K562 (cell line): ENCODE measurements at places on chromosomes 2 and 18.

DNA sequence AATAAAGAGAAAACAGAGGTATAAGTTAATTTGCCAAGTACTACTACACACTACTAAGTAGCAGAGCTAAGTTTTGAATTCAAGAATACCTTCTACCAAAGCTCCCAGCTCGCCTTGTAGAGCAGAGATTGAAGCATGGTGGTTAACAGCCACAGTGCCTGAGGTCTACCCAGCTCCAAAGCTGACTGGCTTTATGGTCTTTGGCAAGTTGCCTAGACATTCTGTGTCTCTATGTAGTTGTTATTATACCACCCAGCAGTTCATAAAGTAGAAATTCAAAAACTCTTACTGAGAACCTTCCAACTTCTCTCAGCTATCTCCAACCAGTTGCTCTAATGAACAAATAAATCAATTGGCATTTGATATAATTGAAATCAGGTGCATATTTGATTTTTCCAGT, 87.8 kb downstream of the PDE11A start:
- no peak for DNase-seq

DNA sequence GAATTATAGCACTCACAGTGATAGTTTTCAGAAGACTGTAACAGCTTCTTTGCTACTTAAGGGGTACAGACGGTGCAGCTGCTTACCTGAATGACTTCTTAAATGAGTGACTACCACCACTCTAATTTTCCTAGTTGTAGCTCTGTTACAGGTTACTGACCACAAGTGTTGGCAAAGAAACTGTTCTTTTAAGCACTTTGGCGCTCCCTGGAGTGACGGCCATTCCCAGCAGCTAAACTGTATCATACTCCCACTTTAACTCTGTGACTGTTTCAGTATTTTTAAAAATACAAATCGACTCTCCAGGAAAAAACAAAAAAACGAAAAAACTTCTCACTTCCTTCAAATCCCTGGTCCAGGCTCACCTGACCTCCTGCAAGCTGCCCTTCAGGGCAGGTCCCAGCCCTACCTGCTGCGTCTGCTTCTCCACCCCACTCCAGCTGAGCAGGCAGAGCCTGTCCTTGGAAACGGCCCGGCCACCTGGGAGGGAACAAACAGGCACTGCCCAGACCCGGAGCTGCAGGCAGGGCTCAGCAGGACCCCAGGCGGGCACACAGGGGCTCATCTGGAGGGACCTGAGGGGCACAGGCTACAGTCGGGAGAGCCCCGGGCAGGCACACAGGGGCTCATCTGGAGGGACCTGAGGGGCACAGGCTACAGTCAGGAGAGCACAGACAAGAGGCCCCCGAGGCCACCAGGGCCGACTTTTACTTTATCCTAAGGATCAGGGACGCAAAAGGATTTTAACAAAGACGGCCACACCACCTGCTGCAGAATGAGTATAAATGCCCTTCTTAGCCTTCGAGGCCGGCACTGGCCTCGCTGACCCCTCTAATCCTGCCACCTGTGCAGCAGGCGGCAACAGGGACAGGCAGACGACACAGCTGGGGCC, 24.5 kb downstream of the SLC66A2 start:
- DNase-seq, result no peak

DNA sequence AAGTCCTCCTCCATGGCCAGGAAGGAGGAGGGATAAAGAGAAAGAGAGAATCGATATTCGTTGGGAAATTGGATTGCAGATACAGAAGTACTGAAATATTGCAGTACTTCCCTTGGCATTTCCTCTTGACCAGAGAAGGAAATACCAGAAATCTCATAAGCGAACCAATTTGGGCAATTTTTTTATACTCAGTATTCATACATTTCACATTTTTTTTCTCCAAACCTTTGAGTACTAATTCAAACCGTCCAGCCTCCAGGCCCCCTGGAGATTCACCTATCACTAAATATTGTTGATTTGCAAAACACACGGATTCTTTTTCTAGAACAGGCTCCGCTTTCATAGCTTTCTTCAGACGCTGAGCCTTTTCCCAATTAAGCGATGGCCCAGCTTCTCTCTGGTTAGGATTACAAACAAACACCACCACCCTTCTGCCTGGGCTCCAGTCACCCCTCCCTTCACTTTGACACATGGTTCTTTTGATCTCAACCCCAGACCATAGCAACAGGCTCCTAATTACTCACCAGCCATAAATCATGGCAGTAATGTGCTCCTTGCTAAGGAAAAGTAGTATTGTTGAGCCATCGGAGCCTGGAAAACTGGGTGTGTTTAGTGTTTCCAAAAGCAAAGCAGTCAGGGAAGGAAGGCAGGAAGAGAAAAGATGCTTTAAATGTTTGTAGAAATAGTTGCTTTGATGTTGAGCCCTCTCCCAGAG, 138.4 kb upstream of the CCDC68 start:
- peak; percentile 12 for DNase-seq

DNA sequence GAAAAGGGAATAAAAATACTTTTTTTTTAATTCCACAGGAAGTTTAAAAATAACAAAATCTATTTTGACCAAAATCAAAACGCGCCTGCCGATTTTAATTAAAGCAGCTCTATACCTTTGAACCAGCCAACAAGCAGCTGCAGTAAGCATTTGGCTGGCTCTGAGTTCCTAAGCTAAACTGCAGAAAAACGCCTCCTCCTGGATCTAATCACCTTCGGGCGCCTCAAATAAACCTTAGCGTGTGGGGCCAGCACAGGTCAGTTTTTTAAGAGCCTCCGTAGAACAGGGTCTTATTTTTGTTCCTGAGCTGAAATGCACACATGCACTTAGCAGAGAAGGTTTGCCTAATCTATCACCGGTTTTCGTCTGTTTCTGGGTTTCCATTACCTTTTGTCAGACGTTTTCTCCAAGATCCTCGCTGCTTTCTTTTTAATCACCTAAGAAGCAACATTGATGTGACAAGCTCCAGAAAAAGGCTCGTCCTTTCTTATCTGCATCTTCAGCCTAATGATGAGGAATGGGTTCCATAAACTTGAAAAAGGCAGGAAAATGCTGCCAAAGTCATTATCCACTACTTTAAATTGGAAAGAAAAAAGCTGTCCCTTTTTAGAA, 64.7 kb upstream of the HNRNPA3 start:
- no peak for DNase-seq

DNA sequence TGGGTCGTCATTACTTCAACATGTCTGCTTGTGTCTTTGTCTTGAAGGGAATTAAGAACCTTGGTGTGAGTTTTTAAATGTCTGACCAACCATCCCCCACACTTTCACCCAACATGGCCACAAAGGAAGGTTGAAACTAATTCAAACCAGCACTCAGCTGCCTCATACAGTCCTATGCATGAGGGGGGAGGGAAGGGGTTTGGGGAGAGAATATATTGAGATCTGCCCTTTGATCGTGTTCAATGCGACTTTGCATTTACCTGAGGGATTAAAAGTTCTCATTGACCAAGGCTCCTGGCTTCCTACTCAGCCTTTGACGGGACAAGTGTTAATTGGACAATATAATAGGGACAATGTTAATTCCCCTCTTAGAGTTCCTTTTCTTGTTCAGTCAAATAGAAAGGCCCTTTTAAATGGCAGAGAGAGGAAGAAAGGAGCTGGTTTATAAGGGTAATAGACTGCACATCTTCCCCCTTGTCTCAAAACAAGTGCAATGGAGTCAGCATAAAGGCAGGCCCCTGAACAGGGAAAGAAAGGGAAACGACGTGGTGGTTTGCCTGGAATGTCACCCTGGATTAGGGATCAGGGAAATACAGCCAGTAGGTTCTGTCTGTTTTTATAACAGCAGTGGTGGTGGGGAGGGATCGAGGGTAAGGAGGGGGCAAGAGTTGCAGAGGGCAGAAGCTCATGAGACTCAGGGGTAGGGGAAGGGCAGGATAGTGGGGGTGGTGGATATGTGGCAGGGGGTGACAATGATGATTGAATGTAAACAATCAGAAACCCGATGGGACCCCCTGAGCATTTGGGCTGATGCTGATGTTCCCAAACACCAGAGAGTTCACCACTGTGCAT, 198.7 kb downstream of the MYCN start:
- no peak for DNase-seq

DNA sequence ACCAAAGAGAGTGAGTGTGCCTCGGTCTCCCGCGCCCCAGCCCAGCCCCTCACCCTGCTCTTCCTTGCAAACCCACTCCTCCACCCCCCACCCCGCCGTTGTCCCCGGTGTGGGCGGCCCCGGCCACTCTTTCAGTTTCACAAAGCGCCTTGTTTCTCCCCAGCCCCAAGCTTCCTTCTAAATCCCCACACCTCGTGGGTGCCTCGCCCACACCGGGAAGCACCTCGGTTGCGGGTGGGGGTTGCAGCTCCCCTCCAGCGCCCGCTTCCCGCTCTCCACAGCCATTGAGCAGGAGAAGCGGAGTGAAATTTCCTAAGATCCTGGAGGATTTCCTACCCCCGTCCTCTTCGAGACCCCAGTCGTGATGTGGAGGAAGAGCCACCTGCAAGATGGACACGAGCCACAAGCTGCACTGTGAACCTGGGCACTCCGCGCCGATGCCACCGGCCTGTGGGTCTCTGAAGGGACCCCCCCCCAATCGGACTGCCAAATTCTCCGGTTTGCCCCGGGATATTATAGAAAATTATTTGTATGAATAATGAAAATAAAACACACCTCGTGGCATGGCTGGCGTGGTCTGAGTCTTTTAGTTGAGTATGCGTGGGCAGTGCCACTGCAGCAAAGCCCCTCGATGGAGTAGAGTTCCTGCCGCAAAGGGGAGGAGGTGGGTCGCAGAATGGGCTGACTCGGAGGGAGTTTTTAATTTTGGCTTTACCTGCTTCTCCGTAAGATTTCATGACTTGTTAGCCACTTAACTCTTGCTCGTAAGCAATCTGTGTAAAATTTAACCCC, 848 bp downstream of the TMSB10 start:
- peak; percentile 34 for DNase-seq

GRCh38 chr2:233535271-233535670, 31.3 kb downstream of the USP40 start:
- no peak for DNase-seq

DNA sequence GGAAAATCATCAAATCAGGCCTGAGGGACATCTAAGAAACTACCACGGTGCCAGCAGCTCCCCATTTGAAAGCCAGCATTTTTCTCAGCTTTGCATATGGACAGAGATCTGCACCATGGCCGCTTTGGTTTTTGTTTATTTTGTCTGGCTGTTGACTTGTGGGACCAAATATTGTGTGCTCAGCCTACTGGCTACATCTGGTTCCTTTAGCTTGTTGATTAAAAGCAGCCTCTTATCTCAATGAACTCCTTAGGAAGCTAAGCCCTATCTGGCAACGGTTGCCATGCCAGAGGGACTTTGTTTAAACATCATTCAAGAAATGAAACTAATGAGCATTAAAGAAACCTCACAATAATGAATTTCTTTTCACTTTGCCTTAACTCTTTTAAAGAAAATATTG, 32.4 kb upstream of the CCDC150 start:
- peak; percentile 15 for DNase-seq

DNA sequence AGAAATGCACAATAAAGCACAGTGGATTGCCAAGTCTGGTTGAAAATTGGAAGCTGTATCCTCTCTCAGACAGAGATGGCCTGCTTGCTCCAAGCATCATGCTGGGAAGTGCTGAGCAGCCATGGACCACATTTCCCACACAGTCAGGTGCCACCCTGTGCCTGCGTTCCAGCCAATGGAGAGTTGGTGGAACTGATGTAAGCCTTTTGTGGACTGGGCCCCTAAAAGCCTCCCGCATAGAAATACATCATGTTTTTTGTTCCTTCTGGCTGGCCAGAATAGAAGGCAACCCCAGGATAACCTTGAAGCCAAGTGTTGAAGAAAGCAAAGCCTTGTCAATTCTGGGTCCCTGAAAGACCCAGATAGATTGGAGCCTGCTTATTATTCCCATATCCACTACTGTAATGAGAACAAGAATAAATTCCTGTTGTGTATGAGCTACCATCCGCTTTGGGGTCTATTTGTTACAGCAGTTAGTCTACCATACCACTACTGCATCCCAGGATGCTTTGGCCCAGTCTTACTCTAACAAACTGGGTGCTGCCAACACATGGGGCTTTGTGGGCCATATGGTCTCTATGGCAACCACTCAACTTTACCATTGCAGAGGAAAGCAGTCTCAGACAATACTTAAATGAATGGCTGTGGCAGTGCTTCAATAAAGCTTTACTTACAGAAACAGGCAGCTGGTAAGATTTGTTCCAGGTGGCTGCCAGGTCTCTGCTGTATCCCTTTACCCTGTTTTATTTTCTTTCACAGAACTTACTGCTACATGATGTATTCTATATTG, 65.4 kb downstream of the POLE4 start:
- DNase-seq, result no peak

DNA sequence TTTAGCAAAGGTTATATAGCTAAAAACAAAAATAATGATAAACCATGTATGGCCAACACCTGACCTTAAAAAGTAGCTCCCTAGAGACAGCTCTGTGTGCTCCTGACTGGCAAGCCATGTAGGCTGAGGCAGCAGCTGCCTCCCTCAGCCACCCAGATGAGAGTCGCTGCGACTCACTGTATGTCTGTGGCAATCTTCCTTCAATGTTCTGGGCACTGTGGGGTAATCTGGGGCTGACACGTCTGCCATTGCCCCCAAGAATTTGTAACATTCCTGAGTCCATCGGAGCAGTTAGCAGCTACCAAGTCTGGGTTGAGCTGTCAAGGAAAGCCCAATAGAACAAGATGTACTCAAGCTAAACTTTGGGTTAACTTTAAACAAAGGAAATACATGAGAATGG, 106.4 kb upstream of the DAPL1 start:
- no peak for DNase-seq

GRCh38 chr2:218727502-218728165, 17.0 kb downstream of the TTLL4 start:
- no peak for DNase-seq

DNA sequence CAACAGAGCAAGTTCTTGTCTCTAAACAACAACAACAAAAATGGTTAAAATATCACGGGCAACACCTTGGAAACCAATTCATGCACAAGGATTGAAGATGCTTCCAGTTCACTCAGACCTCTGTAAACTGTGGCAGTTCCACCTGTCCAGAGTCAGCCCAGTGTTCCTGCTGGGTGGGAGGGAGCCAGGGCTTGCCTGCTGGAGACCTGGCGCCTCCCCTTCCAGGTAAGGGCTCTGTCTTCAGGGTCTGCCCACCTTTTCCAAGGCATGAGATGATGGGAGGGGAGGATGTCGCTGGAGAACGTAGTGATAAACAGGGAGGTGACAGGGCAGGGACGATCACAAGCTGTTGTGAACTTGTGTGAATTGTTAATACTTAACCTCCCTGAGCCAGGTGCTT, 9.8 kb upstream of the GPC1 start:
- DNase-seq, result no peak

DNA sequence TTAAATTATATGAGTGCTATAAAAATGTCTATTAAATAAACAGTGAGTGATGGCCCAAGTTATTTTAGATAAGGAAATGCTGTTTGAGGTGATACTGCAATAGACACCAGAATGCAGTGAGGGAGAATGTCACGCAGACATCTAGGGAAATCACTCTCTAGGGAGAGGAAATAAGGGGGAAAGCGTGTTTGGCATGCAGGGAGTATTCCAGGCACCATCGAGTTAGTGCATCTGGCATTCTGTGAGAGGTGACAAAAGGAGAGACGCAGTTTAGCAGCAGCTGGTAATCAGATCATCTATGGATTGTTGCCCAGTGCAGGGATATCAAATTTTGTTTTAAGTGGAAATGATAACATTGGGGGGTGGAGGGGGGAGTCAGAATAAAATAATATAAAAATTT, 175.4 kb upstream of the NETO1 start:
- DNase-seq, result no peak
